Stimulated activated CD4-positive, alpha-beta T cell treated with anti-CD3 and anti-CD28 coated beads, Interleukin-15, amount 100 ng/mL, for 1 hour (primary cell): ENCODE measurements at places on chromosomes 16 and 17.

DNA sequence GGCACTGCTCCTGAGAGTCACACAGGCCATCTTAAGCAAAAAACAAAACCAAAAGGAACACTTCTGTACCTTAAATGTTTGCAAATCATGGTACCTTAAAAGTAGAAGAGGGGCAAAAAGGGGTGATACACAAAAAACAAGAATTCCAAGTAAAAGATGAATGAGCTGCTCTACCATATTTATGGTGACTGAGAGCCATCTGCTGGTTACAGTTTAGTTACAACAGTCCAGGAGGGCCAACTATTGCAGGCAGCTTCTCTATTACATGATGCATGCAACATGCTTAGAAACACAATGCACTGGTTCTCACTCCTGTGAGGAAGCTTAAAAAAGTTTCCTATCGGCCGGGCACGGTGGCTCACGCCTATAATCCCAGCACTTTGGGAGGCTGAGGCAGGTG is 53.5 kb downstream of the STX8 start:
- no peak for DNase-seq

GRCh38 chr17:58331815-58332777 is 3.5 kb upstream of the TSPOAP1 start:
- peak; percentile 87 for DNase-seq

GRCh38 chr16:17328932-17329331 is 141.8 kb downstream of the XYLT1 start:
- no peak for DNase-seq

GRCh38 chr17:9802294-9802693 is 10.9 kb upstream of the DHRS7C start:
- no peak for DNase-seq

GRCh38 chr17:1648173-1648962 is 1.3 kb downstream of the RILP start:
- no peak for DNase-seq

- DNase-seq, result no peak
Measured at GRCh38 chr16:25148568-25149215, 37.1 kb downstream of the LCMT1 start.

- DNase-seq, result no peak
Measured at GRCh38 chr16:11379420-11379819, 34.2 kb downstream of the RMI2 start.

DNA sequence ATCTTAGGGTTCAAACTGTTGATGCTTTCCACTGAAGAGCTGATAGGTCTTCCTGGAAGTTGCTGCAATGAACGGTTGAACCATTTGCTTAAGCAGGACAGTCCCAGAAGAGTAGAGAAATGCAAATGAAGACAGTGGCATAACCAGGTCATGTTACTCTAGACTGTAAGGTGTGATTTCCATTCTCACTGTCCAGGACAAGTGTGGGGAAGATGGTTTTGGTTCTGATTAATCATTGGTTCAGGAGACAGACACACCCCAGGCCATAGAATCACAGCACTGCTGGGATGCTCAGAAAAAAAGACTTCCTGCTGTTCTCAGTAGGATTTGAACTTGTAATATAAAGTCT is 34.8 kb upstream of the XYLT2 start:
- DNase-seq, result no peak

DNA sequence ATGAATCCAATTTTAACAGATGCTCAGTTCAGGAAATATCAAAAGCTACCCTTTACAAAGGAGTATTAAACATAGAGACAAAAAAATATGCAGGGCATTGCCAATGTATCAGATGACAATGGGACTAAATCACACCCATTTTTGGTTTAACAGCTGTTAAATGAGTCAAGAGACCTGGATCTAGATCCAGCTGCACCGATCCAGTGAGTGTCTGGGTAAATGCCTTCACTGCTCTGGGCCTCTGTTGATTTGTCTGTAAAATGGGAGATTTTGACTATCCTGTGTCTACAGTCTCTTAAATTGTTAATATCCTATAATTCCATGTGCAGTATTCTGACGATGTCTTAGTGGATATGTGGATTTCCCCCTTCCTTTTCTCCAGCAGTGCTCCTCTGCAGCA is 16.4 kb downstream of the KRT23 start:
- no peak for DNase-seq

DNA sequence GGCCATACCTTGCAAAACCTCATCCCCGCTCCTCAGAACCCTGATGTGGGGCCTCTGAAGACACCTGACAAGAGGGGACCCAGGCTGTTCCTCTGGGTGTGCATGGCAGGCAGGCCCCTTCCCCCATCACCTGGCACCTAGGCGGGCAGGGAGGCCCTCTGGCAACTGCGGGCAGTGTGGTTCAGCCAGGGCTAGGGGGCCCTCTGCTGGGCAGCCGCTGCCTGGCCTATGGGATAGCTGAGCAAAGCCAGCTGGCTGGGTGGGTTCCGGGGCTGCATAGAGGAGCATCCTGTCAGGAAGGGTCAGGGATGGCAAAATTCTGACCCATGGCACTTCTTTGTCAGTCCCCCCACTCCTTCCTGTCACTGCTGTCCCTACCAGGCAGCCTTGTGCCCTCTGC is 228.7 kb upstream of the ASIC2 start:
- DNase-seq, result no peak

DNA sequence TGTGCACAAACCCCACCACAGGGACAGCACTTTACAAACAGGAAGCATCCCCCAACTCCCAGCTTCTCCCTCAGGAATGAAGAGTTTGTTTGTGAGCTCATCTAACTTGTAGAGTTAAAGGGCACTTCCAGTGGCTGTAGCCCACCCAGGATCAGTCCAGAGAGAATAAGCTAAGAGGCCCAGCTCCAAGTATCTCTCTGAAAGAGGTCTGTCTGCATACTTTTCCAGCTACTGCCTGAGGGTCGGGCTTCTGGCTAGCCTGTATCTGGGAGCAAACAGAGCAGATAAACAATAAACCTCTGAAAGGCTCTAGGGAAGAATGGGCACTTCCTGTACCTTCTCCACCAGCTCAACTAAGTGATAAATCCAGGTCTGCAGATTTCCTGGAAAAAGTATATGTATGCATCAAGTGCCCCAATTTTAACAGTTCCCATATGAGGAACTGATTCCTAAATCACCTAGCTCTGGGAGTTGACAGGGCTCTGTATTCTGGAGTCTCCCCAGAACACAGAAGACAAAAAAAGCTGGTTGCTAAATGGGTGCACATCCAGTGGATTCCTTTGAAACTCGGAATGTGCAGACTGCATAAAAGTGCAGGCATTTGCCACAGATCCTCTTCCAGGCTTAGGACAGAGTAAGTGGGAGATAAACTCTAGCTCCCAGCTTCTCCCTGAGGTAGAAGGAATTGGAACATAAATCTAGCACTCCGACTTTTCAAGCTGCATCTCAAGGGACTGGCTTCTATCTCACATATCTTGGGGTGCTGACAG is 37.1 kb upstream of the MYLK3 start:
- DNase-seq, result no peak

GRCh38 chr17:57484081-57484666 is 227.9 kb downstream of the MSI2 start:
- DNase-seq, result no peak

GRCh38 chr17:74831444-74832146 is 28.1 kb downstream of the GRIN2C start:
- no peak for DNase-seq

DNA sequence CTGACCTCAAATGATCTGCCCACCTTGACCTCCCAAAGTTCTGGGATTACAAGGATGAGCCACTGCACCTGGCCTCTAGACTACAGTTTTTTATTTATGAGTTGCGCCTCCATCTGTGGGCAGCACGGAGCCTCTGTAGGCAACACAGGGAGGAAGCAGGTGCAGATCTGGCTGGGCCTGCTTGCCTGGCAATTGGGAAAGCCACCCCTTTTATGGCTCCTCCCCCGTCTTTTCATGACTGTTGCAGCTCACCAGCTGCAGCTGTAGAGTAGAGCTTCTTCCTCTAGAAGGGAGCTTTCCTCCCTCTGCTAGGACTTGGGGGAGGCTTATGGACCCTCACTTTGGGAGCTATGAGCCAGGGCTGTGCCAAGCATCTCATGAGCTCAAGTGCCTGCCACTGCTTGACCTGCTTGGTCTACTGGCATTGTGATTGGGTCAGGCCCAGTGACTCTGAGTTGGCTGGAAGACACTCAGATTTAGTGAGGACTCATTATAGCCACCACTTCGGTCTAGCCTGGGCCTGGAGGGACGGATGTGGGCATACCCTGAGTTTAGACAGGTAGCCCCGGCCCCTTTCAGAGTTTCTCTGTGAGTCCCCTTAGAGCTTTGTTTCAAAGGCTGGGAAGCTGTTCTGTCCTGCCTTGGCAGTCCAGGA is 6.9 kb upstream of the SLC7A6 start:
- DNase-seq, result no peak

- no peak for DNase-seq
Measured at GRCh38 chr17:63370696-63371095, 75.4 kb downstream of the CYB561 start.

DNA sequence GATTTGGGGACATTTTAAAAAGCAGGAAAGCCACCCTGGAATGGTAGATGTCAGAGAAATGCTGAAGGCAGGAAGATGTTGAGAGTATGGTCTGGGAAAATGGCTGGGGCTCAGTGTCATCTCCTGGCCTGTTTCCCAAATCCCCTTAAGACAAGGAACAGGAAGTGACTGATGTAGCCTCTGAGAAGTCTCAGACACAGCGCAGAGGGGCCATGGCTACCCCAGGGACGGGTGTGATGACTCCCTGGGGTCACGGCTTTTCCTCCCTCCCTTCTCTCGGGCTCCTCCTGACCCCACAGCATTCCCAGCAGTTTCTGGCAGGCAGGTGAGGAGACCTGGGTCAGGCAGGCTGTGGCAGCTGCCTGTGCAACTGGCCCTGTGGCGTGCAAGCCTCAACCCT is 45.4 kb downstream of the RAP1GAP2 start:
- DNase-seq, result no peak

DNA sequence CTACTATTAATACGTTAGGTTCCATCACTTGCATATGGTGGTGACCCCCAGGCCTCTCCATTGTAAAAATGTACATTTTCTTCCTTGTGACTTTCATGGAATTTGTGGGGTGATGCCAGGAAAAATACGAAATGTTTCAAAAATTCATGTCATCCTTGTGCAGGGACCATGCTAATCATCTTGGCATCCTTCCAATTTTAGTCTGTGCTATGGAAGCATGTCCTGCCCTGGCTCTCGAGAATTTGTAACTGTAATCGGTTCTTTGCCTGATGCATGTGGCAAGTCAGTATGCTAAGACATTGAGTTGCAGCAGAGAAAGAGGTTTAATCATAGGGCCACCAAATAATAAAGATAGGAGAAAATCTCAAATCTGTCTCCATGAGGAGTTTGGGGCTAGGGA is 14.3 kb upstream of the GINS3 start:
- no peak for DNase-seq

GRCh38 chr16:75565640-75566039 is 539 bp upstream of the GABARAPL2 start:
- DNase-seq, result no peak

- DNase-seq, result no peak
Measured at GRCh38 chr17:60231691-60232090, 81.9 kb downstream of the CA4 start.

DNA sequence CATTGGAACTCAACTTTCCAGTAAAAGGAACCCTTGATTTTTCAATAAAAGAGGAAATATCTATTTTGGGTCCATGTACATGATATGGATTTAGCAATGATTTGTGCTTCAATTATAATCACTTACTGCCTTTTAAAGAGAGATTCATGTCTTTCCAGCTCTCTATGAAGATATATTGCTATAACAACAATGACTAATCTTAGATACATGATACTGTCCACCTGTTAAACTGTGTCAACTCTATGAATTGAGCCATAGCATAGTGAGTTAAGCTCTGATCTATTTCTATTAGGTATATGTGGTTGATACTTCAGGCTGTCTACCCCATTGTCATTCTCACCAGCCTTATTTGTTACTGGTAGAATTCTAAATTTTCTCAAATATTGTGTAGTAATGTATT is 15.0 kb upstream of the MPHOSPH6 start:
- DNase-seq, result no peak

DNA sequence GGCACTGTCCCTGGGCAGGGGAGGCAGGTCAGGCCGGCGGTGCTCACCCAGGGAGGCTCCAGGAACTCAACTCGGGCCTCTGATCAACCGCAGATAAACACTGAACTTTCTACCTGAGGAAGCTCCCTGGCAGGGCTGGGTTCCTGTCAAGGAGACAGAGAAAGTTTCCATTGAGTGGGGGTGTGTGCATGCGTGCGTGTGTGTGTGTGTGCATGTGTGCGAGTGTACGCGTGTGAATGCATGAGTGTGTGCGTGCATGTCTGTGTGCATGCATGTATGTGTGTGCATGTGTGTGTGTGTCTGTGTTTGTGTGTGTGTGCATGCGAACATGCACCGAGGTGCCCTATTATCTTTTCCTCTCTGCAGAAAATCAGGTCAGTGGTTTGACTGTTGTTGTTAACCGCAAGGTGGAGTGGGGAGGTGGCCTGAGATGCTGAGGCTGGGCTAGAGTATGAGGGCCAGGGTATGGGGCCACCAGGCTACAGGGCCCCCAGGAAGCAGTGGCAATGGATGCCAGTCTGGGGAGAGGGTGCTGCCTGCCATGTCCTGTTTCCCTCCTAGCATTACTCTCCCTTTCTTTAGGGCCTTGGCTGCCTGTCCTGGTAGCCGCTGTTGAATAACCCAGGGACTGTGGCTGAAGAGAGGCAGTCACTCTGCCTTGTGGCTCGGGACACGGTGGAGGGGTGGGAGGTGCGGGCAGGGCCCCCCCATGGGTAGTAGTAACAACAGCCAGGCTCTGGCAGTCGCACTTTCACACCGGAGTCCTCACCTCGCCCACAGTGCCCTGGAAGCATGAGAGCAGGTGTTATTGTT is 24.0 kb downstream of the CCR7 start:
- DNase-seq, result no peak

DNA sequence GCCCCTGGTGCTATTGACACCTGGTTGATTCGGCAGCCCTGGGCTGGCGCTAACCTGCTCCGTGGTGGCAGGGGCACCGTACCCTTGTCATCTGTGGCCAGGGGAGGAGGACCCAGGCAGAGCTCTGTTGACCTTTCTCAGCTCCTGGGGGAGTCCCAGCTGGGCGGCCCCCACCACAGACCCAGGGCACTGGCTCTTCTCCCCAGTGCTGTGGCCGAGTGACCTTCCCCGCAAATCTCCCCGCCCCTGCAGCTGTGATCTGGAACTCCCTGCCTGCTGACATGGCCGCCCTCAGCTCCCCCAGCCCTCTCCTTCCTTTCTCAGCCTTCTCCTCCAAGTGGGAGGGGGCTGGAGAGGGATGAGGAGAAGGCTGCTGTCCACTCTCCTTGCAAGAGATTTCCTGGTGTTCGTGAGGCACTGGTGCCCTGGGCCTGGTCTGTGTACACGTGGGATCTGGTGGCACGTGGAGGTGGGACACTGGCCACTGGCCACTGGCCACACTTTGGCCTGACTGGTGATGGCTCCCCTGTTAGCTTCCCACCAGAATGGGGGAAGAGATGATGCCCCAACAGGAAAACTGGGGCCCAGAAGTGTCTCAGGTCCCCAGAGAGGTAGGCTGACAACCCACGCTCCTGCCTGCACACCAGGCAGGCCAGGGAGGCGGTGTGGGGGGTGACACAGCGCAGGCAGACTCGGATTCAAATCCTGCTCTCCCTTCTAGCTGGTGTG is 8.2 kb downstream of the FMNL1 start:
- DNase-seq, result no peak
